Stimulated activated CD8-positive, alpha-beta memory T cell treated with anti-CD3 and anti-CD28 coated beads, Interleukin-2, amount 100 ng/mL, for 1 hour (primary cell): ENCODE measurements at places on chromosomes 11 and 22.

DNA sequence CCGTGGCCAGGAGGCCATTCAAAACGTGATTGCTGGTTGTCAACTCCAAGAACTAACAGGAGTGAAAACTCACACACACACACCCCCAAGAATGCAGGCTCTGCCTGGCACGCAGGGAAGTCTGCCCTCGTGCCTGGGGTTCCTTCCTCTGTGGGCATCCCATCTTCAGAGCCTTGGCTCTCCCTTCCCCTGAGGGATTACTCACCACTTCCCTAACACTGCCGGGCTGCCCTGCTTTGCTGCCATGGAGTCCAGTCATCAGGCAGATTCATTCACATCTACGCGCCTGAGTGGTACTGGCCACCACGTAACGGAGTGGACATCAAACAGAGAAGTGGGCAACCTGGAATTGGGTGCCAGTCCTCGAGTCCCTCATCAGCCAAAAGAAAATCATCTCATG is 120.7 kb upstream of the TMEM45B start:
- DNase-seq = no peak

GRCh38 chr11:95521133-95521542 is 268.4 kb downstream of the FAM76B start:
- DNase-seq = no peak

DNA sequence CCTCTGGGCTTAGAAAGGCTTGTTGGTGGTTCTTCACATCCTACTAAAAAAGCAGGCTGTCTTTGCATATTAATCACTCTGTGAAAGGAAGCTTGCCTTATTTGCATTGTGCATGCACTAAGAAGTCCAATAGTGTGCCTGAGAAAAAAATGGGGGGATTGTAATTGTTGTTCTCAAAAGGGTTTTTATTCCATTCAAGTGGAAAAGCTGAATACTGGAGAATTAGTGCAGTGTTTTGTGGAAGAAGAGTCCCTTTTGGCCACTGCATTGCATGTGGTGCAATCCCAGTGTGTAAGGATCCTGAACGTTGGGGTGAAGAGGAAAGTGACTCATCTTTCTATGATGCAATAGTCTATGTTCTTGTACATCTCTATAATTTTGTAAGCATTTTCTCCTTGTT is 16.5 kb downstream of the NCAM1 start:
- DNase-seq = no peak

DNA sequence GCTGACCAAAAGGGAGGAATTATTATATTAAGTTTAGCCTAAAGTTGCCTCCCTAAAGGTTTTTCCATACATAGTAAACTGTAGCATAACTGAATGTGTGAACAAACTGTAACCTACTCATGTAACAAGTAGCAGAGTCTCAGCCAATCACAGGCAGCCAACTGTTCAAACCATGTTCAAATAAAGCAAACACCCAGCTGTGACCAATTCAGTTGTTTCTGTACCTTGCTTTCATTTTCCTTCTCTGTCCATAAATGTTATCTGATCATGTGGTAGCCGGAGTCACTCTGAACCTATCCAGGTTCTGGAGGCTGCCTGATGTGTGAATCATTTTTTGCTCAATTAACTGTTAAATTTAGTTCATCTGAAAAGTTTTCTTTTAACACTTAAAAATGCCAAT is 373.5 kb downstream of the GUCY1A2 start:
- DNase-seq = no peak

- DNase-seq = no peak
Measured at GRCh38 chr11:43723617-43724016, 43.1 kb downstream of the HSD17B12 start.

DNA sequence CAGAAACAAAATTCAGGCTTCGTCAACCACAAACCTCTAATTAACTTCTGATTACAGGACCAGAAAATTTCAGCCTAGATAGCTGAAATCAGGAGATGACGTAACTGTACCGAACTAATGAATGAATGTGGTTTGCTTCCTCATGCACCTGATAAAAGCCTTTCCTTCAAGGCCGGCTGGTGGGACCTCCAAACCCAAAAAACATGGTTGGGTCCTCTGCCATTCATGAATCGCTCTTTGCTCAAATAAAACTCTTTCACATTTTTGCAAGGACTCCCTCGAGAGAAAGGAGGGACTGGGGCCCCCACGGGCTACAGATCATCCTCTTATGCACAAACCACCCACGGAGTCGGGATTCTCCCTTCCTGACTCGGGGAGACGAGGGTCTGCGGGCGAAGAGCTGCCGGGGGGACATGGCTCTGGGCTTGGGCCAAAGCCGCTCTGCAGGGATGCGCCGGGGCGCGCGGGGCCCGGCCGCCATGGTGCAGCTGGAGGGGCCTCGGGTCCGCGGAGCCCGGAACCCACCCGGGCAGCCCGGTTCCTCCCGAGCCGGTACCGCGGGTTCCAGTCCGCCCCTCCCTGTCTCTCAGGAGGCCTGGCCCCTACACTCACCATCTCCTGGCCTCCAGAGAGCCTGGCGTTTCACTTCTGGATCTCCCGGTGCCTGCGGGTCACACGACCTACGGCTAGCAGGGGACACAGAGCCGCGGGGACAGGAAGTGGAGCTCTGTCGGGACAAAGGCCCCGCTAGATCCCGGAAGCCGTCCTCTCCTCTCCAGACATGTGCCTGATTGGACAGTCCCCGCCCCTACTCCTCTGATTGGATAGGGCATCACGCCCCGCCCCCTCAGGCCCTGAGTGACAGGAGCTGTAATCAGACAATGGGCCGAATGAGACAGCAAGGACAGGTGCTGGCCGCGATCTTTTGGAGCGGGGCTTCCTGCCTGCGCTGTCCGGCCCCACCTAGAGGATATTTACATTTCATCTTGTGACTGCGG is at the start of gene ZNF195:
ZNF195 (minus strand) TSS at position 721 of the 998 bp plus-strand sequence; CDS start at position 615, 106 bp downstream.
- peak; percentile 93 for DNase-seq

DNA sequence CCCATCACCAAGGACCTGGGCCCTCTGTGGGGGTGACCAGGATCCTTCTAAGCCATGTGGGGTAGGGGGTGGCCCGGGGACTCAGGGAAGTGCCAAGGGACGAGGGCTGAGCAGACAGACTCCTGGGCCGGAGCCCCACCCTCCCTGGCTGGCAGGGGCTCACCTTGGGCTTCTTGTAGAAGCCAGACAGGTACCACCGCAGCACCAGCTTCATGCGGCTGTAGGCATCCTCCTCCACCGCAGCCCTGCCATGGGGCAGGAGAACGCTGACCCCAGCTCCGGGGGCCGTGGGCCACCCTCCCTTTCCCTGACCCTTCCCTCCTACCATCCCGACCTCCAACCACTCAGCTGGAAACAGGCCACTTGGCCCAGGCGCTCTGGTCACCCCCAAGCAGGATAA is 45.9 kb upstream of the CARS1 start:
- no peak for DNase-seq

DNA sequence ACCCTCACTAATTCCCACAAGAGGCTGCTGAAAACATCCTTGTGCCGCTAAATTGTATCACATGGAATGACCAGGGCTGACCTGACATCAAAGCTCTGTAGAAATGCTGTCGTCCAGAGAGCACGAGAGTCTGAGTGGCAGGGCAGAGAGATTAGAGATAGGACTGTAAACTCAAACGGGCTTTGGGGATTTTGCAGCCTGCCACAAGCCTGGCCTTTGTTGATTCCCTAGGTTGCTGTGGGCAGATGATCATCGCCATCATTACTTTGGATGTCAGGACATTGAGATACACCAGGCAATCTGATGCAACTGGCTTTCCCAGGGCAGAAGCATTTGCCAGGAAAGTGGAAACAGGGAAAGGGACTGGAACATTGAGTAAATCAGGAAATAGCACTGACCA is 131.6 kb downstream of the ETS1 start:
- no peak for DNase-seq

- no peak for DNase-seq
Measured at GRCh38 chr11:3840004-3840869, 522 bp downstream of the RHOG start.

GRCh38 chr22:42346722-42347121 is 76.3 kb upstream of the TCF20 start:
- DNase-seq = no peak

- no peak for DNase-seq
Measured at GRCh38 chr11:32153747-32154146, 62.9 kb downstream of the RCN1 start.

DNA sequence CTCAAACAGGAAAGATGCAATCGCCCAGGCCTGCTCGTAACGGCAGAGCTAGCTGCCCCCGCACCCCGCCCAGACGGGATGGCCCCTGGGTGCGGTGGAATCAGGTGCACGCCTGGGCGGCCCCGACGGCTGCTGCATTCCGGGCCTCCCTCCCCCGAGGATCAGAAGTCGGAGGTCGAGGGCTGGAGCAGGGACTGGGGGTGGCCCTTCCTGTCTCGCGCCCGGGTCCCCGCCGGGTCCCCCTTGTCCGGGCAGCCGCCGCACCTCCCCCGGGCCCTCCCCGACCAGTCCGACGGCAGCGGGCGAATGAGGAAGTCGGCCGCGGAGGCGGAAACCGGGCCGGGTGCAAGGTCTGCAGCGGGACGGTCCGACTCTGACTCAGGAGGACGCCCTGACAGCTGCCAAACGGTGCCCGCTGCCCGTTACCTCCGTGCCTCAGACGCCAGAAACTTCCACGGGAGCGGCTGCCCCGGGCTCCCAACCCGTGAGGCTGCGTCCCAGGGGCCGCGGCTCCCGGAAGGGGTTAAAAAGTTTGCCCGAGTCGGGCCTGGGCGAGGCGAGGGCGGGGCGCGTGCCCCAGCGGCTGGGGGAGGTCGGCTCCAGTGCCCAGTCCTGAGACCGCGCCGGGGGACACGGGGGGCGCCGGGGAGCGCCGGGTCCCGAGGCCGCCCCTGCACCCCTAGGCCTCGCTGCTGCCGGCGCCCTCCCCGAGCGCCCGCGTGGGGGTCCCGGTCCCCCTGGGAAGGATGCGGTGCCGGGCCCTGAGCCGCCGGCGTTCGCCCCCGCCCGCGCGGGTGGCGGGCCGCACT is 663 bp downstream of the MYH9 start:
- no peak for DNase-seq

DNA sequence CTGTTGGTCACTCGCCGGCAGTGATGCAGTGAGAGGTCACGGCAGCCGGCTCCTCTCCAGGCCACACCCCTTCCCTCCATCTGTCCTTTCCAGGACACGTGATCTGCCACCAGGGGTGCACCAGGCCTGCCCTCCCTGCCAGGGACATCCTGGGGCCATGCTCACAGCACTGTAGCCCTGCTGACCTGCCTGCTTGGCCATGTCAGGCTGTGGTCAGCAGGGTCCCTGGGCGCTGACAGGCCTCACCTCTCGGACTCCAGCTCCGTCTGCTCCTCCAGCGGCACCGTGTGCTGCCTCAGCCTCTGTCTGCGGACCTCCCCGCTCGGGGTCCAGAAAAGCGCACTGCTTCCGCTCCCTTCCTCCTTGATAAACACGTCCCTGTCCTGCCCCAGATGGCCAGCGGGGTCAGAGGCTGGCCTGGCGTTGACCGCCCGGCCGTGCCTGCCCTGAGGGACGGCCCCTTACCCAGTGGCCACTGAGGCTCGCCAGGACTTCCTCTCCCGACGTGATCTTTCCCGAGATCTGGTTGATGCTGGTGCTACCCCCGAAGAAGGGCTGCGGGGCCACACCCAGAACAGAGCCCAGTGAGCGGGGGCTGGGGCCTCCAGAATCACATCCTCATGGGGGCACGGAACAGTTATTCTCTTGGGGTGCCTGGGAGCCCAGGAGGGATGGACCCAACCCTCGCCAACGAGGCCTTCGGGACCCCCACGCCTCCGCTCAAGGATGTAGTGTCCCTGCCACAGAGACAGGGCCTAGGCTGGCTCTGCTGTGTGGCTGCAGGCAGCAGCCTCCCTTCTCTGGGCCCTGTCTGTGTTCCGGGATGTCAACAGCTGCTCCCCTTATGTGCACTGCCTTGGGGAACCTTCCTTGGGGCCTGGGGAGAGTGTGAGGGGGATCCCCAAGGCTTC is 36.3 kb upstream of the CARS1 start:
- DNase-seq = no peak

- no peak for DNase-seq
Measured at GRCh38 chr11:61966734-61967115, 709 bp downstream of the FTH1 start.

- no peak for DNase-seq
Measured at GRCh38 chr11:72293910-72294615, 50.1 kb upstream of the PHOX2A start.

- DNase-seq = no peak
Measured at GRCh38 chr11:102662607-102663006, 37.5 kb upstream of the MMP20 start.

DNA sequence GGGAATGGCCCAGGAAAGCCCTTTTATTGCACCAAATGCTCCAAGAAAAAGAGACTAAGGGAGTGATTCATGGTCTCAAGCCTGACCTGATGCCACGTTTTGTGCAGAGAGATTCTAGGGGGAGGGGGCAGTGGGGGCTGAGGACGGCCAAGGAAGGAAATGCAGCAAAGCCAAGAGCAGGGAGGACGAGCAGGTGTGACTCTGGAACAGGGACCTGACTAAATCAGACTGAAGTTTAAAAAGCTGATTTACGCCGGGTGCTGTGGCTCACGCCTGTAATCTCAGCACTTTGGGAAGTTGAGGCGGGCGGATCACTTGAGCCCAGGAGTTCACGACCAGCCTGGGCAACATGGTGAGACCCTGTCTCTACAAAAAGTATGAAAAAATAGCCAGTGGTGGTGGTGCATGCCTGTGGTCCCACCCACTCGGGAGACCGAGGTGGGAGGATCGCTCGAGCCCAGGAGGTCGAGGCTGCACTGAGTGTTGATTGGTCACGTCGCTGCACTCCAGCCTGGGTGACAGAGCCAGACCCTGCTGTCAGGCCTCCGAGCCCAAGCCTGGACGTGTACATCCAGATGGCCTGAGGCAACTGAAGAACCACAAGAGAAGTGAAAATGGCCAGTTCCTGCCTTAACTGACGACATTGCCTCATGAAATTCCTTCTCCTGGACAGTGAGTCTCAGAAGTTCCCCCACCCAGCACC is 10.8 kb upstream of the IFITM3 start:
- no peak for DNase-seq

GRCh38 chr11:70707821-70708220 is 309.5 kb downstream of the CTTN start:
- DNase-seq = no peak

DNA sequence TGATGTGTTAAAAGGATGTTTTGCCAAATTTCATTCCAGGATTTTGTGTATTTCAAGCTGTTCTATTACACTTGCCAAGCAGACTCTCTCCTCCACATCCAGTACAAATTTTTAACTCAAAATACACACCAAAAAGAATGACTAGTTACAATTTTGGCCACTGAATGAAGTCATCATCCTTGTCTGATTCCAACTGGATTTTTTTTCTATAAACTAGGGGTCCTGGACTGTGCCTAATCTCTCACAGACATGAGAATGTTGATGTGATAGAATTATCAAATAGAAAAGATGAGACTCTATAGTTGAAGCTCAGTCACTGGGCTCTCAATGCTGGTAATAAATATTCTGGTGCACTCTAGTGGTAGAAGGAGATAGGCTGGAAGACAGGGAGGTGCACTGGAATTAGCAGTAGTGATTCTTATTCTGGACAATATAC is 85.8 kb downstream of the FANCF start:
- no peak for DNase-seq

- DNase-seq = no peak
Measured at GRCh38 chr11:123671534-123671933, 17.1 kb upstream of the SCN3B start.

DNA sequence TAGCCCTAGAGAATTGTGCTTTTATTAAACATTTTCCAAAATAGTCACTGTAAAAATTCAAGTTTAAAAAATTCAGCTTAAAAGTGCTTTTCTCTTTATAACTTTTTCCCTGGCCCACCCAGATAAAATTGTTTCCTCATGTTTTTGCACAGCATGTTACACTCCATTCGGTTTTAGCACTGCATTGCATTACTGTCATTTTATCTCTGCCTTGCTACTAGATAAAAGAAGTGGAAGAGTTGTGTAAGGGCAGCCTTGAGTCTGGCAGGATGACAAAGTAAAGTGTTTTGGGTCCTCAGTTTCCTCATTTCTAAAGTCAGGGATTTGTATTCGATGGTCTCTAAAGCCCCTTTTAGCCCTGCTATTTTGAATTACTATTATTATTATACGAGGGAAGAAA is 99.8 kb downstream of the ATM start:
- no peak for DNase-seq
